ENCODE measurements at places on chromosomes 3 and 15.

DNA sequence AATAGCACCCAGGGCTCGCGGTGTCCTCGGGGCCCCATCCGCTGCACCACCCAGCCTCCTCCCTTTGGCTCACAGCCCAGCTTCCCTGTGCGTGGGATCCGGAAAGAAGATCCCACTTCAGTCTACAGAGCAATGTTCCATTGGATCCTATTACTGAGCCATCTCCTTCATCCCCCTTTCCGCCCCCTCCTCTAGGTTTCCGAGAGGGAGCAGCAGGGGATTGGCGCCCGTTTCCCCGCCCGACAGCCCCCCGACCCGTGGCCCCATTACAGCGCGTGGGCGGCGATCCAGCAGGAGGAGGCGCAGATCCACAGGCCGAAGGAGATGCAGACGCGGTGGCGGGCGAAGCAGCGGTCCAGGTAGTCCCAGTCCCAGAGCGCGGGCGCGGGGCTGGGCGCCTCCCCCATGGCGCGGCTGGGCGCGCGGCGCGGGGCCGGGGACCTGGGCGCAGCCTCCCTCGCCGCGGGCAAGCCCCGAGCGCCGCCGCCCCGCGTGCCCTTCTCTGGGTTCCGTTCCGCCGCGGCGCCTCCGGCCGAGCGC is 340 bp downstream of the TMEM44 start:
- no peak for DNase-seq

DNA sequence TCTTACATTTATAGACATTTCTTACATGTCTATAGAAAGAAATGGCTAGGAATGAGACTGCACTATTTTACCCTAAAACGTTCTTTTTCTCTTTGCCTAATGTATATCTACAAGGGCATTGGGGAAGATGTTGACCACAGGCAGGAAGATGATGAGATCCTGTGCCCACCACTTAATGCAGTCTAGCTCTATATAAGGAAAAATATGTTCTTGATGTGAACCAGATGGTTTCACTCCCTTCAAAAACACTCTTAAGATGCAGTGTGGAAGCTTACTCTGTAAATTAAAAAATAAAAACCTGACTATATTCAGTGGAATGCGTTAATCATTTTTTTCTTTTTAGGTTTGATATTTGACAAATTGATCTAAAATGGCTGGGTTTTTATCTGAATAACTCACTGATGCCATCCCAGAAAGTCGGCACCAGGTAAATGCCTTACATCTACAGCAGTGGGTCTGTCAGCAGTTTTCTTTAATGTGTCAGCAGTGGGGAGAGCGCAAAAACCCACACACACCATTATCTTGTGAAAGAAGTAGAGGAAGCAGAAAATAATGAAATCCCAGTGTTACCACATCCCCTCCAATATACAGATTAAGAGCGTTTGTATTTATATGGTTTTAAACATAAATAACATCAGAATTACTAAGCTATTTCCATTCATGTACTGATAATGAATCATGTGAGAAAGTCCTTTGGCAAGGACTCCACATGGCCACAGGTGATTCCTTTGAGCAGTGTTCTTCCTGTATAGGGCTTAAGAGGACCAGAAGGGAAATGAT is 10.1 kb downstream of the AGTR1 start:
- no peak for DNase-seq

GRCh38 chr3:120488296-120488695 is 37.5 kb upstream of the FSTL1 start:
- no peak for DNase-seq

- no peak for DNase-seq
Observed at GRCh38 chr3:178827285-178827856, 244.2 kb downstream of the ZMAT3 start.

GRCh38 chr3:77414881-77415280 is 375.0 kb downstream of the ROBO2 start:
- DNase-seq, result no peak

DNA sequence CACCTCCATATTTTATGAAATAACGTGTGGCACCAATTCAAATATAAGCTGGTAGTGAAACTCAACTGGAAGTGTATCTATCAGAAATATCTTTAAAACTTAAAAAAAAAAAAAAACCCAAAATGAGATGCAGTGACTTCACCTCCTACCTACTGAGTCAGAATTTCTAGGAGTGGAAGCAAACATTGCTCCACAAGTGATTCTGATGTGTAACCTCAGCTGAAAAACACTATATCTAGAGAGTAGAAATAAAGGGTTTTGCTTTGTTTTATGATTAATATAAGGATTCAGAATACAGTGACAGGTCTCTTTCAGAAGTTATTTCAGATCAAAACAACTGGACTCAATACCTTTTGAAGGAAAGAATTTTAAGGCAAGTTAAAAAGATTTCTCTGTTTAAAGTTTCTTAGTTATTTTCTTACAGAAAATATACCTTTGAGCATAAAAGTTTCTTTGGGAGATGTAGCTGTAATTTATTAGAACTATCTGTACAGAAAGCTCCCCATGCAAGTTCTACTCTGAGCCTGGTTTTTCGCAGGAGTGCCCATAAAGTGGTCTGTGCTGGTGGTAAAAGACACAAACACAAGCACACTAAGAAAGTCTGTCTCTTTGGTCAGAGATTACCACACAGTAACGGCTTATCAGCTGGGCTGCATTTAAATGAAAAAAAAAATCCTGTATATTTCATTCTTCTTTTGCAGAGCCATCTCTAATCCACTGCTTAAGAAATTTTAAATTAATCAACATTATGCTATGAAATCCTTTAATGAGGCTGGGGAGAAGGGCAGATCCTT is 59.9 kb upstream of the PPIB start:
- DNase-seq, result no peak
